Foreskin keratinocyte (primary cell): ENCODE measurements at places on chromosomes 6 and 20. TPM values are rescaled to one million over a fixed set of nuclear protein-coding genes. Genes with fewer than 3 reads are reported as not detected.

The BAK1 gene
- 77.0 and 82.9 TPM in 2 replicates for total RNA-seq

The BPIFB2 gene
- not detected in 2 replicates for total RNA-seq

The LIN28B gene
- not detected in 2 replicates for total RNA-seq

The VNN1 gene
- total RNA-seq: 0.54 and 0.67 TPM in 2 replicates

The CD93 gene
- total RNA-seq: not detected in 2 replicates

The ZBTB24 gene
- 9.8 and 10.4 TPM in 2 replicates for total RNA-seq

The CCNC gene
- total RNA-seq: 80.3 and 84.4 TPM in 2 replicates

The CYP39A1 gene
- total RNA-seq: 1.3 and 2.1 TPM in 2 replicates

The UBE2V1 gene
- total RNA-seq: 79.8 and 81.9 TPM in 2 replicates

The KIAA1755 gene
- 0.07 and 0.10 TPM in 2 replicates for total RNA-seq

The PDYN gene
- not detected in 2 replicates for total RNA-seq

The FAM50B gene
- total RNA-seq: 6.9 and 7.8 TPM in 2 replicates

The EPPIN gene
- total RNA-seq: not detected in 2 replicates

The HTR1E gene
- total RNA-seq: not detected in 2 replicates

The GPR31 gene
- total RNA-seq: not detected in 2 replicates

The EDEM2 gene
- 24.2 and 27.0 TPM in 2 replicates for total RNA-seq

The CCN6 gene
- 0.11 and 0.37 TPM in 2 replicates for total RNA-seq

The IL20RA gene
- total RNA-seq: 1.2 and 1.7 TPM in 2 replicates

The BTNL2 gene
- not detected in 2 replicates for total RNA-seq

The CALHM4 gene
- 0.10 and 0.18 TPM in 2 replicates for total RNA-seq

The CDC25B gene
- 58.4 and 69.9 TPM in 2 replicates for total RNA-seq

The CLVS2 gene
- total RNA-seq: not detected in 2 replicates

The TPD52L1 gene
- total RNA-seq: 44.0 and 48.9 TPM in 2 replicates

The SLC35D3 gene
- not detected in 2 replicates for total RNA-seq

The PRPF6 gene
- 57.8 and 62.6 TPM in 2 replicates for total RNA-seq

The KCNK15 gene
- total RNA-seq: not detected in 2 replicates

The FAM209A gene
- total RNA-seq: 0.31 TPM in 1 of 2 replicates, not detected in the other

The TRDN gene
- not detected in 2 replicates for total RNA-seq

The CAP2 gene
- 5.6 and 7.4 TPM in 2 replicates for total RNA-seq

The VSX1 gene
- total RNA-seq: not detected in 2 replicates
